ENCODE measurements at places on chromosomes 3 and 15.

DNA sequence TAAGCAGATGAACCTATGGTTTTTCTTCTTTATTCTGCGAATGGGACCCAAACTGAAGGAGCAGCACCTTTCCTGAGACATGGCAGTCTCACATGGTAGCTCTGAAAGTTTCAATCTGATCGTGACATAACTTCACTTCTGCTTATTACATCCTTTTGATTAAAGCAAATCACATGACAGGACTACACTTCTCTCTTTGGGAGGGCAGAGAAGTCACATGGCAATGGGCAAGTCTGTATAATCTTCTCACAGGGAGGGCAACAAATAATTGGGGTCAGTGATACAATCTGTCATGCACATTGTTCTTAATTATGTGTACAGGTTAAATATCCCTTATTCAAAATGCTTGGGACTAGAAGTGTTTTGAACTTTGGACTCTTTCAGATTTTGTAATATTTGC, 21.6 kb downstream of the NCBP2 start:
- no peak overlapping the region for H3K27ac ChIP-seq
- no peaks in the 10 kb centered on the region for H3K27me3 ChIP-seq
- peaks cover 1% of the 10 kb centered on the region for H3K4me1 ChIP-seq
- DNase-seq, result no peak
- peaks cover 36% of the 10 kb centered on the region for H3K36me3 ChIP-seq
- H3K4me3 ChIP-seq, result no peak overlapping the region

DNA sequence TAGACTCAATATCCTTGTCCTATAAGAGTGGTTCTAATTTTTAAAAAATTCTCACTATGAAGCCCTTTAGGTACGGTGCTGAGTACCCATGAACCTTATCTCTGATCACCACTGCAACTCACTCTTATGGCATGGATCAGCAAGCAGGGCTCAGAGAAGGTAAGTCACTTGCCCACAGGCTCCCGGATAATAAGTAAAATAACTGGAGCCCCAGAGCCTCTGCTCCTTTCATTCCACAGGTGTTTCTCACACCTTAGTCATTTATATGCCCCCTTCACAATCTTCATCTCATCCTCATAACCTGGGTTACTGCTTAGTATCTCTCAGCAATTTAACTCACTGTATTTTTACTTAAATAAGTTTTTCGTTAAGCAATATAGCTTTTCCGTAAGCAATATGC, 28.4 kb upstream of the AKAP13 start:
- H3K36me3 ChIP-seq, result peaks cover 3% of the 10 kb centered on the region
- peaks cover 8% of the 10 kb centered on the region for H3K4me1 ChIP-seq
- H3K4me3 ChIP-seq, result no peak overlapping the region
- peaks cover 3% of the 10 kb centered on the region for H3K27me3 ChIP-seq
- no peak overlapping the region for H3K27ac ChIP-seq
- DNase-seq, result no peak

- no peaks in the 10 kb centered on the region for H3K36me3 ChIP-seq
- no peaks in the 10 kb centered on the region for H3K4me1 ChIP-seq
- H3K4me3 ChIP-seq, result no peak overlapping the region
- H3K27ac ChIP-seq, result no peak overlapping the region
- no peak for DNase-seq
- no peaks in the 10 kb centered on the region for H3K27me3 ChIP-seq
These were observed 116.7 kb downstream of the ERC2 start for GRCh38 chr3:56351537-56351936.

DNA sequence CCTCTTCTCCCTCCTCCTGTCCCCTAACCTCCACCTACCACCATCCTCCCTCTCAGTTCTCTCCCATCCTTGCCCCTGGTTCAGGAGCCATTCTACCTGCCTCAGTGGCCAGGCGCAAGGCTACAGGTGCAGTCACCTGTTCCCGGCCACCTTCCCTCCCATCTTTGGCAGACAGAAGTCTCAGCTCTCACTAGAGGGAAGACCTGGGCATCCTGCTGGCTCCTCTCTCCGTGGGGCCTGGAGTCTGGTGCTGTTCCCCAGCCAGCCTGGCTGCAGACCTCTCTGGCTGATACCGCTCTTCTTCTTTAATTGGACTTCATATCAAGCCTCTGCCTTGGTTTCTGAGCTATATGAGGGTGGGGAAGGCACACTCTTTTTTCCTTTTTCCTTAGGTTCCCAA, 53.0 kb upstream of the SLC6A1 start:
- H3K27ac ChIP-seq, result no peak overlapping the region
- H3K27me3 ChIP-seq, result no peaks in the 10 kb centered on the region
- no peaks in the 10 kb centered on the region for H3K4me1 ChIP-seq
- no peaks in the 10 kb centered on the region for H3K36me3 ChIP-seq

- H3K27ac ChIP-seq, result no peak overlapping the region
- H3K27me3 ChIP-seq, result peaks cover 8% of the 10 kb centered on the region
- peaks cover 1% of the 10 kb centered on the region for H3K4me1 ChIP-seq
These were observed 48.2 kb upstream of the SELENOK start for GRCh38 chr3:53939813-53940212.

GRCh38 chr3:64223791-64224745, 1.2 kb downstream of the PRICKLE2 start:
- DNase-seq, result no peak
- no peak overlapping the region for H3K27ac ChIP-seq
- no peaks in the 10 kb centered on the region for H3K4me1 ChIP-seq
- no peak overlapping the region for H3K4me3 ChIP-seq
- H3K27me3 ChIP-seq, result no peaks in the 10 kb centered on the region

DNA sequence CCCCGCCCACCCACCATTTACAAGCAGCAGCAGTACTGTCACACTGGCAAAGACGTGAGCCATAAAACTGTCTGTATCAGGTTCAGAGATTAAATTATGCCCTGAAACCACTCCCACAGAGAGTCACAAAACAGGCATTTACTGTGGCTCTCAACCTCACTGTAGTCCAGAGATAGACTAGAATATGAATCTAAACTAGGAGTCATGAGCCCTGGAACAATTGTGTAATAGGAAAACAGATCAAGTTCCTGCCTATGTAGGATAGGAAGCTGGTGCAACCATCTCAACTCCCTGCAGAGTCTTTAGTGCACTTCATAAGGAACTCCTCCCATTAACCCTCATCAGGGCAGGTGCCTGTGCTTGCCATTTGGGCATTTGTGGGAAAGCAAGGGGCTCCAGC, 61.7 kb downstream of the FAM227B start:
- H3K4me3 ChIP-seq, result no peak overlapping the region
- H3K36me3 ChIP-seq, result no peaks in the 10 kb centered on the region
- H3K27me3 ChIP-seq, result no peaks in the 10 kb centered on the region
- H3K27ac ChIP-seq, result no peak overlapping the region
- no peaks in the 10 kb centered on the region for H3K4me1 ChIP-seq

DNA sequence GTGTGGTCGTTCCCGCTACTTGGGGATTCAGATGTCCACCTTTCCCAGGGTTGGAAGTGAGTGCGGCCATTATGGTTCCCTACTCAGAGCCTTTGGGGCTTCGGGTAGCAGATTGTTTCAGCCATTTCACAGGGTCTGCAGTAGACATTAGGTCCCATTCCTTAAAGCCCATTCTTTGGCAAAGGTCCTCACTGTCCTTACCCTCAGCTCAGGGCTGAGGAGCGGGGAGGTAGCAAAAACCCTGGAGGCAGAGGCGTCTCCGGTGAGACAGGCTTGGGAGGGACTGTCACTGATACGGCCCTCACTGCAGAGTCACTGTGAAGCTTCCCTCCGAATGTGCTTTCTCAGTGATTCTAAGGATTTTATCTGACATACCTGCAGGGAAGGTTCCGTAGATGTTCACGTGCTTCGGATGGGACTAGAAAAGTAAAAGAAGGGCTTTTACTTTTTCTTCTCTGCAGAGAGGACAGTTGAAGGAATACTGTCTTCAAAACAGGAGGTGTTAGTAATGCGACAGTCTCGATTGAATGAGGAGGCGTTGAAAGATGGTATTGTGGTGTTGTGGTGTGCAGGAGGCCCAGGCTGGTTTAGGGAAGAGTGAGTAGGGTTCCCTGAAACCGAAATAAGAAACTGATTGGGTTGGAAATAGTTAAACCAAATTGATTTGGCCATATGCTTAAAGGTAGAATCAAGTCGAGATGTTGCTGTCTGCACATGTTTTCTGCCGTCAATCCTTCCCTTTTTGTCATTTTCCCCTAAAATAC, 630 bp downstream of the ATP6V1A start:
- no peak for DNase-seq
- H3K4me1 ChIP-seq, result peaks cover 50% of the 10 kb centered on the region
- H3K4me3 ChIP-seq, result peak overlapping the region; percentile 96
- peaks cover 17% of the 10 kb centered on the region for H3K36me3 ChIP-seq
- H3K27me3 ChIP-seq, result peaks cover 3% of the 10 kb centered on the region
- H3K27ac ChIP-seq, result peak overlapping the region; percentile 100

DNA sequence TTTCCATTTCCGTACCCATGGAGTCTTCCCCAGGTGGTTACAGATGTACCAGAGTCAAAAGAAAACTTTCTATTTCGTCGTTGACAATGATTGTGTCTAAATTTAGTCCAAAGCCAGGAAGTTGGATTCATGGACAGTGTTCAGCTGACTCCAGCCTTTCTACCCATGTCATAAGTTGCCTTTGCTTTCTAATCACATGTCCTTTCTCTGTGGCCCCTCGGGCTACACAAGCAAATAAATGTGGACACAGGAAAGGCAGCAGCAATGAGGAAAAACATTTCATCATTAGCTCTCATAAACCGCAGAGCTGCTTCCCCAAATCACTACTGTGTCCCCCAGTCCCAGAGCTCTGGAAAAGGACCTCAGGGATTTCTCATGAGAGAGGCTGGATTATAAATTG, 82.0 kb downstream of the USF3 start:
- H3K4me3 ChIP-seq, result no peak overlapping the region
- no peaks in the 10 kb centered on the region for H3K4me1 ChIP-seq
- DNase-seq, result no peak
- no peak overlapping the region for H3K27ac ChIP-seq

GRCh38 chr3:13123013-13123654, 49.9 kb upstream of the IQSEC1 start:
- no peak overlapping the region for H3K4me3 ChIP-seq
- no peaks in the 10 kb centered on the region for H3K36me3 ChIP-seq
- H3K27me3 ChIP-seq, result peaks cover 6% of the 10 kb centered on the region
- no peaks in the 10 kb centered on the region for H3K4me1 ChIP-seq
- no peak for DNase-seq

DNA sequence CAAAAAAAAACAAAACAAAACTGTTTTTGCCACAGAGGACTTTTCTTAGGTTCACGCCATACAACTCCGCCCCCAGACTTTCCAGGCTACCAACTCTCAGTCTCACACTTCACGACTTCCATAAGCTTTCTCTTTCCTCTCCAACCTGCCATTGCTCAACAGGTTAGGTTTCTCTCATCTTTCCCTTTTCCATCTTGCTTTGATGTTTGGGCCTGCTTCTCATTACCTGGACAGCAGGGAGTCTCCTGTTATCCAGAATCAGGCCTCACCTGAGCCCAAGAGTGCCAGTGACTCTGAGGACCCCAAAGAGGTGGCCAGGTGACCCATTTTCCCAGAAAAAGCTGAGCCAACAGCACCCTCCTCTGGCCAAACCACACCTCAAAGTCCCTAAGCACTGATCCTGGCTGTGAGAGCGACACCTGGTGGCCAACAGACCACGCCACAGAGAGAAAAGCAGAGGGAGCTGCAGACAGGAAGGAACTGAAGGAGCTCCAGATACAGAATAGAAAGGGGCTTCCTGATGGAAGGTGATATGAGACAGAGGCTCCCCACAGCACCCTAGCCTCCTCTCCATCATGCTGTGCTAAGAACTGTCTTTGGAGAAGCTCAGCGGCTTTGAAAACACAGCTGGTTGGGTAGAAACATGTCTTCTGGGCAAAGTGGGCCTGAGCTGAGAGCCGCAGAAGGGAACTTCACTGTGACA, 4.0 kb downstream of the CCDC51 start:
- no peak overlapping the region for H3K4me3 ChIP-seq
- no peaks in the 10 kb centered on the region for H3K27me3 ChIP-seq
- peaks cover 30% of the 10 kb centered on the region for H3K36me3 ChIP-seq
- no peak overlapping the region for H3K27ac ChIP-seq
- H3K4me1 ChIP-seq, result peaks cover 18% of the 10 kb centered on the region
- DNase-seq, result peak; percentile 81

DNA sequence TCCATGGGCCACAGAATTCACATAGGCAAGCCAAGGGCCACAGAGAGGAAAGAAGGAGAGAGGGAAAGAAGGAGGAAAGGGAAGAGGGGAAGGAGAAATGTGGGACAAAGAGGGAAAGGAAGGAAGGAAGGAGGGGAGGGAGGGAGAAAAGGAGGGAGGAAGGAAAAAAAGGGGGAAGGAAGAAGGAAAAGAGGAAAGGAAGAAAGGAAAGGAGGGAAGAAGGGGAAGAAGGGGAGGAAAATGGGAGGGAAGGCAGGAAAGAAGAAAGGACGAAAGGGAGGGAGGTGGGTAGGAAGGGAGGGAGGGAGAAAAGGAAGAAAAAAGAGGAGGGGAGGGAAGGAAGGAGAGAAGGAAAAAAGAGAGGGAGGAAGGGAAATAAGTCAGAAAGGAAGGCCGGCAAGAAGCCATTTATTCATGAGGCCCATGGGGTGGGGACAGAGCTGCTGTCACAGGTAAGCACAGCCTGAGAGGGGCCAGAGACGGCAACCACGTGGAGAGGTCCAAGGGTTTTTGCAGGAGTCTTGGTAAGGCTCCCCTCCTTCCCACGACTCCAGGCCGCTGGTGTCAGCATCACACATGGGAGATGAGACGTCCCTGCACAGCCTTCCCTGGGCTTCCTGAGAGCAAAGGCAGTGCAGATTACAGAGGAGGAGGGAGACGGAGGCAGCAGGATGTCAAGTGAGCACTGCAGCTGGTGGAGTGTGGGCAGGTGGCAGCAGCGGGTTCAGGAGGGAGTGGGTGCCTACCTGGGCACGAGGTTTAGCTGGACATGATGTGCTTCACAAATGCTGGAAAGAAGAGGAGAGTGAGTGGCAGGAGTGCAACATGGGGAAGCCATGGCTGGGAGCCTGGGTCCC, 5.5 kb downstream of the MYL3 start:
- DNase-seq, result no peak
- H3K4me3 ChIP-seq, result no peak overlapping the region
- peaks cover 7% of the 10 kb centered on the region for H3K27me3 ChIP-seq

- no peak overlapping the region for H3K27ac ChIP-seq
- no peak for DNase-seq
- H3K4me1 ChIP-seq, result no peaks in the 10 kb centered on the region
- no peaks in the 10 kb centered on the region for H3K36me3 ChIP-seq
These were observed 496.3 kb upstream of the CNTN3 start for GRCh38 chr3:75110741-75111140.

- no peaks in the 10 kb centered on the region for H3K27me3 ChIP-seq
- no peak overlapping the region for H3K27ac ChIP-seq
- H3K36me3 ChIP-seq, result no peaks in the 10 kb centered on the region
- no peak for DNase-seq
- no peak overlapping the region for H3K4me3 ChIP-seq
- no peaks in the 10 kb centered on the region for H3K4me1 ChIP-seq
These were observed 392.2 kb downstream of the KCNH8 start for GRCh38 chr3:19540464-19540863.
